Aorta (tissue), 5 donors: ENCODE measurements at places on chromosomes 3 and 15. TPM values are rescaled to one million over a fixed set of nuclear protein-coding genes. Genes with fewer than 3 reads are reported as not detected.

GRCh38 chr3:21502656-21503055 lies 248.4 kb downstream of the ZNF385D start:
- no peak for DNase-seq

GRCh38 chr3:181752202-181752671 lies 40.5 kb downstream of the SOX2 start:
- DNase-seq, result no peak

Gene SUSD5
- 230 TPM for total RNA-seq

Gene GPR176
- 73.6 TPM for total RNA-seq

Gene FILIP1L
- 332 TPM for total RNA-seq
